AG08395 (cell line): ENCODE measurements at places on chromosomes 4 and X.

GRCh38 chr4:28562913-28563312, 1702.3 kb downstream of the STIM2 start:
- DNase-seq = no peak

DNA sequence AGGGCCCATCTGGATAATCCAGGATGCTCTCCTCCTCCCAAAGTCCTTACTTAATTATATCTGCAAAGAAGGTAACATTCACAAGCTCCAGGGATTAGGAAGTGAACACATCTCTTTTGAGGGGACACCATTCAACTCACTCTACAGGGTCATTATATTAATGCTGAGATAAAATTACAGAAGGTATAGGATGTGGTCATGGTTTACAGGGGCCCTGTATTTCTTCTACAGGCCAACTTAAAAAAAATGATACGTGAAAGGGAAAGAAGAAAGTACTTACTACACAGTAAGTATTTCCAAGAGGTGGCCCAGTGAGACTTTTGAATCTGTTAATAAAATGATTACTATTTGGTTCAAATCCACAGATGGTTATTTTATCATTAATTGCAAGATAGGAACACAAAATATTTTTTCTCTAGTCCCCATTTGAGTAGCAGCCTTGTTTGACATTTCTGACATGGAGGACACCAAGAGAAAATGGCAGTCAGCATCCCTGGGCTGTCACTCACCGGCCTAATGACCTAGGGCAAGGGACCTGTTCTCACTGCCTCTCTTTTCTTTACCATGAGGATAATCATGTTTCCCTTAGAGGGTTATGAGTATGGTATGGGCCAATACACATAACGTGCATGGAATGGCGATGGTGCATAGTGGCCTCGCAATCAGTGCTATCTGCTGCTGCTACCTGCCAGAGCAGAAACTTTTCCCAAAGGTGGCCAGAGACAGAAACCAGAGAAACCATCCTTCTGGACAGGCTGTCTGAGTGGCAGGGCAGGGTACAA, 140.5 kb downstream of the PTTG2 start:
- no peak for DNase-seq

GRCh38 chr4:55808186-55808585, 11.4 kb upstream of the EXOC1L start:
- DNase-seq = no peak

DNA sequence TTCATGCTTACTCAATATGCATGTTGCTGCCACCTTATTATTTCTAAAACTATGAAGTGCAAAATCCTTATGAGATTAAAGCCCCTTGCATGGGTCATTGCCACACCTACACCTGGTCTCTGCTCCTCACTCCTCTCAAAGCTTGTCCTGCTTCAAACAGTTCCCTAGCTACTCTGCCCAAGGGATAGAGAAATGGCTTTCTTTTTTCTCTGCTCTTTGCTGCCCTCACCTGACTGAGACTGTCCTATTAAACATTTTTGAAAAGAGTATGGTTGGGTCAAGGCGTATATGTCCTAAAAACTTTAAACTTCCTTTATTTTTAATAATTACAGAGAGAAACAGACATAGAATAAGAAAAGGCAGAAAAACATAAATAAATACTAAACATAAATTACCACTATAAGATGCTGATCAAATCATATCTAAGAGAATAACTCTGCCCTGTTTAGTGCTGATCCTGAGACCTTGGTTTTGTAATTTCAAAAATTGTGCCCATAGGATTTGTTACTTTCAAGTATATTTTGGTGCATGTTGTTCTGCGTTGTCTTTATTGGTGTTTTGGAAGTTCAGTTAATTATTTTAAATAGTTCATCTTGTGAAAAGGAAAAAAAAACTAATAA, 704.9 kb upstream of the PABPC4L start:
- DNase-seq = no peak
